ENCODE measurements at places on chromosomes 2 and 18. TPM values are rescaled to one million over a fixed set of nuclear protein-coding genes. Genes with fewer than 3 reads are reported as not detected.

LIPG gene
- total RNA-seq: 6.9 TPM

DNA sequence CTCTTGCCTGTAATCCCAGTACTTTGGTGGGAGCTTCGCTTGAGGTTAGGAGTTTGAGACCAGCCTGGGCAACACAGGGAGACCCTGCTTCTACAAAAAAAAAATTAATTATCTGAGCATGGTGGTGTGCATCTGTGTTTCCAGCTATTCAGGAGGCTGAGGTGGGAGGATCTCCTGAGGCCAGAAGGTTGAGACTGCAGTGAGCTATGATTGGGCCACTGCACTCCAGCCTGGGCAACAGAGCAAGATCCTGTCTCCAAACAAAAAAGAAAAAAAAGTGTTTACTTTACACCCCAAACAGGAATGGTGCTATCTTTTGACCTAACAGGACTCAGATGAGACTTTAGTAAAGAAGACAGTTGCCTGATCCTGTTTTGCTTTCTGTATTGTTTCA lies 35.6 kb downstream of the MAL start:
- H3K27ac ChIP-seq: no peak overlapping the region
- DNase-seq: no peak
- H3K4me3 ChIP-seq: no peak overlapping the region
- no peaks in the 10 kb centered on the region for H3K36me3 ChIP-seq
- no peaks in the 10 kb centered on the region for H3K4me1 ChIP-seq

GRCh38 chr18:28466204-28466603 lies 289.3 kb upstream of the CDH2 start:
- no peaks in the 10 kb centered on the region for H3K36me3 ChIP-seq
- DNase-seq: no peak
- H3K4me3 ChIP-seq: no peak overlapping the region
- H3K4me1 ChIP-seq: no peaks in the 10 kb centered on the region
- no peak overlapping the region for H3K27ac ChIP-seq
- H3K27me3 ChIP-seq: no peaks in the 10 kb centered on the region

DNA sequence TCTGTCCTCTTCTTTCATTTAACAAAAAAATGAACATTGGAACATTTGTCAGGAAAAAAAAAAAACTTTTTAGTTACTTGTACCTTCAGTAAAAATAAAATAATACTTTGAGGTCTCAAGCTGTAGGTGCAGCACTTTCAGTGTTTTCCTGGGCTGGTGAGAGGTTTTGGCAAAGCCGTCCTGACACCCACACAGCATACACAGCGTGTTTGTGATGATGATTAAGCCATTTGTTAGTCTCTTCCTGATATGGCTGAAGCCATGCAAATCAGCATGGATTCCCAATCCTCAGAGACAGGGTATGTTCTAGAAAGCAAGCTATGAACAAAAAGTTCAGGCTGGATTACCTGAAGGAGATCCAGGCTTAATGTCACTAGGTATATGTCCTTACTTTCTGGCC lies 236.8 kb downstream of the ZNF516 start:
- H3K4me1 ChIP-seq: peaks cover 62% of the 10 kb centered on the region
- H3K4me3 ChIP-seq: no peak overlapping the region
- no peak overlapping the region for H3K27ac ChIP-seq
- no peaks in the 10 kb centered on the region for H3K27me3 ChIP-seq

- H3K27me3 ChIP-seq: no peaks in the 10 kb centered on the region
- no peak overlapping the region for H3K4me3 ChIP-seq
- no peaks in the 10 kb centered on the region for H3K36me3 ChIP-seq
- no peak overlapping the region for H3K27ac ChIP-seq
- no peak for DNase-seq
These were observed 7.7 kb upstream of the KLF11 start for GRCh38 chr2:10035633-10036032.

DYNAP gene
- total RNA-seq: not detected
